Activated T-helper 2 cell treated with anti-CD3 and anti-CD28 coated beads, Interferon-gamma antibody, Interleukin-2, Interleukin-4, amounts not matched to agents 10 μg/mL and 5 μg/mL and 100 μg/mL, durations not matched to agents 14 hours and 24 hours and 36 hours (primary cell): ENCODE measurements at places on chromosomes 7 and 10.

DNA sequence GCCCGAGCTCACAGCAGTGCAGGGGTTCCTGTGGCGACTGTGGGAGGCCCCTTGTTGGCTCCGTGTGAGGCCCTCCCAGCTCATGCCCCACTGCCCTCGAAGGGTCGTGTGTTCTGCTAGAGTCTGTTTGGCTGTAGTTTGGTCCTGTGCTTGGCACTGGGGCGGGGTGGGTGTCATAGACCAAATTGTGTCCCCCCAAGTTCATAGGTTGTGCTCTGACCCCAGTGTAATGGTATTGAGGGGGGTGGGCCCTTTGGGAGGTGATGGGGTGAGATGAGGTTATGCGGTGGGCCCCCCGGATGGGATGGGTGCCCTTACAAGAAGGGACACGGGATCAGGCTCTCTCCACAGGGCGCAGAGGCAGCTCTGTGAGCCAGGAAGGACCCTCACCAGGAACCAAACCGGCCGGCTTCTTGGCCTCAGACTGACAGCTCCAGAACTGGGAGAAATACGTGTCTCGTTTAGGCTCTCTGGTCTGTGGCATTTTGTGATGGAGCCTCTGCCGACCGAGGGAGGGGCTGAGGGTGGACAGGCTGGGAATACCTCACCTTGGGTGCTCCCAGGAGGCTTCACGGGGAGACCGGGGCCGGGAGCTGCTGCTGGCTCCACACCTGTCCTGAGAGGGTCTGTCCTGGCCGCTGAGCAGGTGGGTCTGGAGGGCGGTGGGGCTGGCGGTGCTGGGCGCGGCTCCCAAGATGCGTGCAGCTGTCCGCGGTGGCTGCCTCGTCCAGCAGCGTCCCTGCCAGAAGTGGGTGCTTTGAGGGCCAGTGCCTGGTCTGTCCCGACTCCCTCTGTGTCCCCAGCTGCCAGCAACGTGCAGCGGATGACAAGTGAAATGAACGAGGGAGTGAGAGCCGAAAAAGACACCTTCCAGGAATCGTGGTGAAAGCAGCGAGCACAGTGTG is 89.4 kb downstream of the INPP5A start:
- no peak for DNase-seq

DNA sequence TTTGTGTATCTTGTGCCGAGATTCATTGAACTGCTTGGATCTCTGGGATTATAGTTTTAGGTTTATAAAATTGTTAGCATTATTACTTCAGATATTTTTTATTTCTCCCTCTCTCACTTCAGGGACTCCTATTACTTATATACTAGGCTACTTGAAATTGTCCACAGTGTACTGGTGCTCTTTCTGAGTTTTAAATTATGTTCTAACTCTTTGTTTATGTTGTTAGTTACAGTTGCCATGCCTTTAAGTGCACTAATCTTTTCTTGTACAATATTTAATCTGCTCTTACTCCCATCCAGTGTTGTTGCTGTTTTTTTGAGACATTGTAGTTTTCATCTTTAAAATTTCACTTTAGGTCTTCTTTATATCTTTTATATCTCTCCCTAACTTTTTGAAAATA is 13.1 kb downstream of the PLEKHS1 start:
- DNase-seq, result no peak

DNA sequence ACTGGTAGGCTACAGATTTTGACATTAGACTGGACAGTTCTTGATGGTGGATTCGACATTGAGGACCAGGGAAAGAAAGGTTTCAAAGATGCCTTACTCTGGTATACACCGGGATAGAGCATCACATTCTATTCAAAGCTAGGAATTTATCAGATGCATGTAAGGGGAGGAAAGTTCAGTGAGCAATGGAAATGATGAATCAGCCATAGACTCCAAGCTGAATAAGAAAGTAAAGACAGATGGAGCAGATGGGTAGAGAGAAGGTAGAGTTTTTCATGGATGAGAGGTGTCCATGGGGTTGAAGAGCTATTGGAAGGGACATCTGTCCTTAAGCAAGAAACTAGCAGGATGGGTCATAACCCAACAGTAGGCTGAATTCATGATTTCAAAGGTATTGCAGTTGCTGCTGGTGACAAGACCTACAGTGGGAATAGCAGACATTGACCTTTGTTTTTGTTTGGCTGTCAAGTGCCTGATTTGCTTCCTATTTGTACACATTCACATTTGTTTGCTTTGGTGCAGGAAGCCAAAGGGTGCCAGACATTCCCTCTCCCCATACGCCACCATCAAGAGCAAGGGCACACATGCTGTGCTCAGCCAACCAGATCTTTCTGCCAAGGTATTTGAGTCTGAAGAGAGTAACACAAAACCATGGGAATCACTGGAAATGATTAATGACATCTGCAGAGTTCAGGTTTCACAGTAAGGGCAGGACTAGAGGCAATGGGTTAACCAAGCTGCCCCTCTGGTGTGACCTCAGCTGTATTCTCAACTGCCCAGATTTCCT is 8.6 kb upstream of the CACUL1 start:
- no peak for DNase-seq

DNA sequence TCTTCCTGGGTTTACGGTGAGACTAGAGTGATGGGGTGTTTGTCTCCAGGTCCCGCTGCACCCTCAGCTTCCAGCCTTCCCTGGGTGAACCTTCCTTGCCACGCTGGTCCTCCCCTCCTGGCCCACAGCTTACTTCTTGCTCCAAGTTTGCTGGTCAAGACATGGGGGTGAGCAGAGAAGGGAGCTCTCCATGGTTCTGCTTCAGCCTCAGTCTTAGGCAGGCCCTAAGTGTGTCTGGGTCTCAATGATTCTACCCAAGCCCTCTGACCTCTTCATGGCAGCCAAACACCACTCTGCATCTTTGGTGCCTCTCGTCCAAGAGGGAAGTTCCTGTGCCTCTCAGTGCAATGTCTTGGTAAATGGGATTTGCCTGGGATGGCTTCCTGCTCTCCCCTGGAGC is 356.5 kb upstream of the KLF6 start:
- DNase-seq, result no peak

GRCh38 chr7:47744883-47745282 is 163.0 kb upstream of the TNS3 start:
- no peak for DNase-seq

- no peak for DNase-seq
These were observed 30.0 kb upstream of the PRKAR2B start for GRCh38 chr7:107014387-107015023.
